Stimulated activated naive CD4-positive, alpha-beta T cell treated with Interleukin-2 at 50 U/mL for 16 hours (primary cell): ENCODE measurements at places on chromosomes 4 and X.

GRCh38 chrX:123920105-123920785 lies 41.3 kb upstream of the STAG2 start:
- DNase-seq = no peak

DNA sequence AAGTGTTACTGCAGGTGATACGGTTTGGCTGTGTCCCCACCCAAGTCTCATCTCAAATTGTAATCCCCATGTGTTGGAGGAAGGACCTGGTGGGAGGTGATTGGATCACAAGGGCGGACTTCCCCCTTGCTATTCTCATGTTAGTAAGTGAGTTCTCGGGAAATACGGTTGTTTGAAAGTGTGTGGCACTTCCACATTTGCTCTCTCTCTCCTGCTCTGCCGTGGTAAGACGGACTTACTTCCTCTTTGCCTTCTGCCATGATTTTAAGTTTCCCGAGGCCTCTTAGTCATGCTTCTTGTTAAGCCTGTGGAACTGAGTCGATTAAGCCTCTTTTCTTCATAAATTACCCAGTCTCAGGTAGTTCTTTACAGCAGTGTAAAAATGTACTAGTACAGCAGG lies 65.2 kb upstream of the SLC7A11 start:
- DNase-seq = no peak

DNA sequence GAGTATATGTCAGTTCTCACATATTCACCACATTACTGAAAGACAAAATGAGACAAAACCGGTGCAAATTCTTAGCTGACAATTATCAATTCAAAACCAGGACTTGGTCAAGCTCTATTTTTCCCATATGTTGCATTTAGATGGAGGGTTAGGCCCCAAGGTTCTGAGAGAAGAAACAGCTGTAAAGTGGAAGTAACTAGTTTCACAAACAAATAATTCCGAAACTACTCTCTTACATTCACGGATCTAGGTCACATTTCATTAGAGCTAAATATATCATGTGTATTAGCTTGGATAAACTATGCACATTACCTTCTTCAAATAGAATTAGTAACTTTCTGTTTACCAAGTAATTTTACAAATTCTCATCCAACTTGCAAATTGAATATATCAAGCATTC lies 3.7 kb upstream of the GABRA2 start:
- no peak for DNase-seq

DNA sequence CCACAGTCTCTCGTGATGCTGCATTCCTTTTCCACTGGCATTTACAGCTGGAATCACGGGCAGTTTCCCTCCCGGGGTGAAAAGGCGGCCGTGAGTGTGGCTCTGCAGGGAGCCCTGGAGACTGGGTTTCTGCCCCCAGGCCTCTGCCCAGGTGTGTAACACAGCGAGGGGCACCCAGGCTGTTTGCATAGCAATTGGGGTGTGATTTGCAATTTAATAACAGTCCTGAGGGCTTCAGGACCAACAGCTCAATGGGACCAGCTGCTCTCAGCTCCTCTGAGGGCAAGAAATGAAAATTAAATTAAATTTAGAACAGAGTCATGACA lies 99.0 kb upstream of the SHOX start:
- DNase-seq = no peak

DNA sequence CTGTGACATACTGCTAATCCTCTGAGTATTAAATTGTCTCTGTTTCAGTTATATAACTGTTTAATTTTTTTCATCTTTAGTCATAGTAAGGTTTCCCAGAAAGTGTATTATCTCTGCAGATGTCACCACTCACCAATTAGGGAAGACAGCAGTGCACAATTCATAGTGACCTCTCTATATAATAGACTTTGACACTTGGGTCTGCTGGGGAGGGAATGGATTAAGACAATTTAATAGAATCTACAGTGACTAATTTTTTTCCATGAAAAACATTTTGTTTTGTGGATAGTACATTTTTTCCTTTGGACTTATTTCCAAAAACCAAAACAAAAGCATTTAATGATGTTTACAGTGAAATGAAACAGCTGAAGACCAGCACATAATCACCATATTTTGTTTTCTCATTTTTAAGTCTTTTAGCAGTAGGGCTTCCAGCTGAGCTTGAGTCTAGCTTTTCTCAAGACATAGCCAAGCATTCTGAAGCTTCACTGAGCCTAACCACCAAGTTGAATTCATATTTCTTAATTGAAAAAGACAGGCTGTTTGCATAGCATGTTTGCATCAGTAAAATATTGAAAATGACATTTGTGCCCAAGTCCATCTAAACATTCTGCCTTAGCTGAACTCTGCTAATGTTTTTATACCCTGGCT lies 69.5 kb downstream of the PCDH19 start:
- no peak for DNase-seq

- DNase-seq = no peak
Measured at GRCh38 chr4:156915221-156915620, 56.4 kb downstream of the PDGFC start.

DNA sequence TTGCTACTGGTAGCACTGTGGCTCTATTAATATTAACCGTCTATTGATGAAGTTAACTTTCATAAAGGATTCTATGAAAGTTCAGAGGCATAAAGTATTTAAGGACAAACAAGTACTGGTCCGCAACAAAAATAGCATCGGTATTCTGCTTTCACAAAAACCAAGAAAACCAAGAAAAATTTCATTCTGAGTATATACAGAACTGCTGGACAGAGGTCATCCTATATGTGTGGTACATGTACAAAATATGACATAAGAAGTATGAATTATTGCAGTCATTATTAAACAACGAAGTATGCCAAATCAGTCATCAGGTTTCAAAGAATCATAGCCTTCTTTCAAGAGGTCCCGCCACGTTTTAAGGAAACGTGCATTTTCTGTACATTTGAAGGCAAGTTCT lies 2.4 kb downstream of the C4orf46 start:
- no peak for DNase-seq

DNA sequence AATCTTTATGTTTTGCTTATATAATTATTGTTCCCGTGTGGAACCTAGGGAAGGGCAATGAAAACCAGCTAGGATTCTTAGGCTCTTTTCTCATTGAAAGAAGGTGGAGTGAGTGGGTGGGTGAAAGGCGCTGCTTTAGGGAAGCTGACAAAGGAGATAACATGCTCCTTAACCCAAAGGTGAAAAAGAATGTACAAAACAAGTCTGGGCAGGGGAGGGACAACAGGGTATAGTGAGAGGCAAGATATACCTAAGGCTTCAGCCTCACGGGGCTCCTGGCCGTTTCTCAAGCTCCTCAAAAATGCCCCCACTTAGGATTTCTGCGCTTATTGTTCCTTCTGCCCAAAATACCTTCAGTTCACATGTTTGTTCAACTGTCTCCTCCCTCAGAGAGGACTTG lies 1.8 kb downstream of the SH2D1A start:
- no peak for DNase-seq
